ENCODE measurements at places on chromosomes 11 and 22.

DNA sequence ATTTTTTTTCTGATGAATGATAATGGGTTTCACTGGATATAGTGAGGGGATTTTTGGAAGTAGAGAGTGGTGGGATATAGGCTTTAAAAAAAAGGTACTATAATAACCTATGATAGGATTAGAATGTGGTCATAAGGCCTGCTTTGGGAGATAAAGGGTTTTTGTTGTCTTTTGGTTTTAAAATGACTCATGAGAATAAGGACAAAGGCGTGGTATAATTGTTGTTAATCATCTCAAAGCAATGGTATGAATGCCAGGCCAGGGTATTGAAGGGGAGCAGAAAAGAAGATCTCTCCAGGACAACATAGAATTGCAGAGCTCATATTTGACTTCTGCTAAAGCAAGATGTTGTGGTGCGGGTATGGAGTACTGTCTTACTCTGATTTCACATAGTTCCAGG, 579.4 kb downstream of the JRKL start:
- no peak for DNase-seq

- no peak for DNase-seq
Observed at GRCh38 chr11:64226507-64227051, 505 bp downstream of the NUDT22 start.

DNA sequence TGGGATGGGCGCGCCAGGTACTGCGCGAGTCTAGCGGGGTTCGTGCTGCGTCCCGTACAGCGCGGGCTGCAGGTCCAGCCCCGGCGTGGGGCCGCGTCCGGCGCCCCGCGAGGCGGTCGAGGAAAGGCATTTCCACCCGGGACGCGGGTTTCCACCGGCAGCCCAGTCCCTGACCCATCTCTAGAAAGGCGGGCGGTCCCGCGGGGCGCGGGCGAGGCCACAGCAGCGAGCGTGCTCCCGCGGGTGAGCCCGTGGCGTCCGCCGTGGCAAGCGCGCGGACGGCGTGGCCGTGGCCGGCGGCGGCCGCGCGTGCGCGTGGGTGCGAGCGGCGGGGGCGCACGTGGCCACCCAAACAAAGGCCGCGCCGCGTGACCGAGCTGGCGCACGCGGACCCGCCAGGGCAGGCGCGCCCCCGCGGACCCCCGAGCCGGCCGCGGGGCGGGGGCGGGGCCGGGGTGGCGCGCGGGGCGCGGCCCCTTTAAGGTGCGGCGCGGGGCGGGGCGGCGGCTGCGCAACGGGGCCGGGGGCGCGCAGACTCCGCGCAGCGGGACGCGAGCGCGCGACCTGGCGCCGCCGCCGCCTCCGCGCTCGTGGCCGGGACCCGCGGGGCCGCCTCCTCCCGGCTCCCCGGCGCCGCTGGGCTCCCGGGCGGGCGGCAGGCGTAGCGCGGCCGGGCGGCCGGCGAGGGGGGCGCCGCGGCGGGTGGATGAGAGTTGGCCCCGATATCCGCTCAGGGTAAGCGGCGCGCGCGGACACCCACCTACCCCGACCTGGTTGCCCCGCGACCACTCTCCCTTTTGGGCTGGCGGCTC, 39.3 kb upstream of the CELSR1 start:
- no peak for DNase-seq

GRCh38 chr11:66701432-66702240, 23.9 kb upstream of the RBM4B start:
- no peak for DNase-seq

GRCh38 chr22:30158744-30159500, 78.7 kb downstream of the HORMAD2 start:
- no peak for DNase-seq

Measured in GM04503 (cell line).